A549 treated with ZK216348 at 1 μM for 4 hours (cell line): ENCODE measurements at places on chromosomes 1 and 21. TPM values are rescaled to one million over a fixed set of nuclear protein-coding genes. Genes with fewer than 3 reads are reported as not detected.

Gene OR10J5
- total RNA-seq: not detected in 5 replicates

Gene FABP3
- total RNA-seq: not detected in 5 replicates

Gene PRAMEF9
- not detected in 5 replicates for total RNA-seq

Gene MYCL
- 0.62 to 1.6 TPM (median 1.4 TPM) in 5 replicates for total RNA-seq

Gene CFAP141
- total RNA-seq: not detected in 5 replicates

Gene PADI6
- total RNA-seq: not detected in 5 replicates

Gene ANKRD13C
- total RNA-seq: 6.4 to 11.5 TPM (median 8.1 TPM) in 5 replicates

Gene PRDX6
- total RNA-seq: 300 to 332 TPM (median 305 TPM) in 5 replicates

Gene NUF2
- 22.4 to 36.9 TPM (median 27.6 TPM) in 5 replicates for total RNA-seq

Gene UMODL1
- total RNA-seq: not detected in 5 replicates

Gene CD244
- not detected in 5 replicates for total RNA-seq

Gene JAM2
- not detected in 5 replicates for total RNA-seq
